ENCODE measurements at places on chromosomes 12 and 14. TPM values are rescaled to one million over a fixed set of nuclear protein-coding genes. Genes with fewer than 3 reads are reported as not detected.

PLCZ1 gene
- polyA plus RNA-seq, result 0.09 TPM

LMNTD1 gene
- 0.12 TPM for polyA plus RNA-seq

CLEC2B gene
- 7.4 TPM for polyA plus RNA-seq

CD69 gene
- 7.1 TPM for polyA plus RNA-seq

CLEC1B gene
- 0.09 TPM for polyA plus RNA-seq

DNA sequence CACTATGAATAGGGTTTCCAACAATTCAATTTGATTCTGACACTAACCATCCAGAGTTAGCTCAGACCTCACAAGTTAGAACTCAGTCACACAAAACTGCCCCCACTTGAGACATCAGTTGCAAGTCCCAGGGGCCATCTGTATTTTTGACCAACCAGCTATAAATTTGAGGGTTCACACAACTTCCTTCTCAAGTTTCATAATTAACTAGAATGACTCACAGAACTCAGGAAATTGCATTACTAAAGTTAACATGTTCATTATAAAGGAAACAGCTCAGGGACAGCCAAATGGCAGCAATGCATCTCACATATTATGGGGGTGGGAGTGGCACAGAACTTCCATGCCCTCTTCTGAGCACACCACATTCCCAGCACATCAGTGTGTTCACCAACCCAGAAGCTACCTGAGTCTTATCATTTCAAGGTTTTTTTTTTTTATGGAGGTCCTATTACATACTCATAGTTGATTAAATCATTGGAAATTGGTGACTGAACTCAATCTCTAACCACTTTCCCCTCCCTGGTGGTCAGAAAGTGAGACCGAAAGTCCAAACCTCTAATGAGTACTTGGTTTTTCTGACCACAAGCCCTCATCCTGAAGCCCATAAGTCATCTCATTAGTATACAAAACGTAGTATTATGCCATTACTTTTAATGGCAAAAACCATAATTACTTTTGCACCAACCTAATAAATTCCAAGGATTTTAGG is 1721.5 kb upstream of the SEL1L start:
- H3K27me3 ChIP-seq, result no peaks in the 10 kb centered on the region
- H3K4me3 ChIP-seq, result no peak overlapping the region
- no peak for DNase-seq
- no peaks in the 10 kb centered on the region for H3K36me3 ChIP-seq

DNA sequence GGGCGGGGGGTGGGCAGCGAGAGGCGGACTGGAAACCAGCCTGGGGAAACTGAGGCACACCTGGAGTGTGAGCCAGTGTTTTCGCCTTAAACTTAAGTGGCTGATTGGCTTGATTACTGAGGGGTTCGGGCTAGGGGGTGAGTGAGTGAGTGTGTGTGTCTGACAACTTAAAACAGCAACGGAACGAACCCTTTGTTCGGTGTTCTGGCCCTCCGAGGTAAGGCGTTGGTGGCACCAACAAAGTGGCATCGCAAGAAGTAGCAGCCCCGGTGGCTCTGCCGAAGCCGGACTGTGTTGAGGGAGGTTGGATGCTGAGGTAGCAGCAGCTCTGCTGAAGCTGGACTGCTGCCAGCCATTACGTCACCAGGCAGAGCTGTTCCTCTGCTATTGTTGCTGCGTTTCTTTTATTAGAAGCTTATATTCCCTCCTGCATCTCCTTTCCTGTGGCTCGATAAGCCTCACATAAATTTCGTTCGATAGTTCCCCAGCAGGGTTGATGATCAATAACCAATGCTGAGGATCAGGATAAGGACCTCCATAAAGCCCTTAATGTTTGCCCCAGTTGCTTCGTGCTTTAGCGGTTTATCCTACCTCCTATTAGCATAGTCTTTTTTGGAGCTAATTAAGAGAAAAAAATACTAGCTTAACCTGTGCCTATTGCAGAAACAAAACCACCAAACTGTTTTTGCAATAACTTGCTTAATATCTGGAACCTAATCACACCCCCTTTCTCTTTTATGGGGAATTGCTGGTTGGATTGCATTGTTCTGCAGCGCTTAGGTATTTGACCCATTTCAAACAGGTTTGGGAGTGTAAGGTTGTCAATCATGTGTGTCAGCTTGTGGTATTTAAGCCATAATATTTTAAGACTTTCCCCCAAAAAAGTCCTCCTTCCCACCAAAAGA is 1.3 kb downstream of the GPR137C start:
- H3K27ac ChIP-seq, result peak overlapping the region; percentile 23
- peak overlapping the region; percentile 75 for H3K4me3 ChIP-seq
- H3K36me3 ChIP-seq, result no peaks in the 10 kb centered on the region
- H3K4me1 ChIP-seq, result no peaks in the 10 kb centered on the region

DNA sequence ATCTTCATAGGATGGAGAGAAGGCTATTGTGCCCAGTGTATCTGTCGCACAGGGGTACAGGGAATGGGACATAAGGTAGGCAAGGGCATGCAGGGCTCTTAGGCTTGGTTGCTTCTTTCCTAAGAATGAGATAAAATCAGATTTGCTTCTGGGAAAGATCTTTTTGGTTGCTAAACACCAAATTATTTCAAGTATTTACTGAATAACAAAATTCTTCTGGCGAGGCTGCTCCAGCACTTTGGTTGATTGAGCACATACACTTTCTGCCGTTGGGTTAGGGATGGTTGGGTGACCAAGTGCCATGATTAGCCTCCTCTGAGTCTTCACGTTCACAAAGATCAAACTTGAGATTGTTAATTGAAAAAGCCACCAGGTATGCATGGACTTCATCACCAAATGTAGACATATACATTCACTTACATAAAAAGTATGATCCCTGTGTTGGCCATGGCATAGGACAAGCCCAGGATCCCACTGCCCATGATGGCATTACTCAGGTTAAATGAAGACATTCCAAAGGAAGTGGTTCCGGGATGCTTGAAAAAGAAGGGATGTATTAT is 38.2 kb downstream of the SLC38A4 start:
- H3K27ac ChIP-seq, result no peak overlapping the region
- no peaks in the 10 kb centered on the region for H3K27me3 ChIP-seq
- H3K4me3 ChIP-seq, result no peak overlapping the region
- H3K36me3 ChIP-seq, result no peaks in the 10 kb centered on the region

DNA sequence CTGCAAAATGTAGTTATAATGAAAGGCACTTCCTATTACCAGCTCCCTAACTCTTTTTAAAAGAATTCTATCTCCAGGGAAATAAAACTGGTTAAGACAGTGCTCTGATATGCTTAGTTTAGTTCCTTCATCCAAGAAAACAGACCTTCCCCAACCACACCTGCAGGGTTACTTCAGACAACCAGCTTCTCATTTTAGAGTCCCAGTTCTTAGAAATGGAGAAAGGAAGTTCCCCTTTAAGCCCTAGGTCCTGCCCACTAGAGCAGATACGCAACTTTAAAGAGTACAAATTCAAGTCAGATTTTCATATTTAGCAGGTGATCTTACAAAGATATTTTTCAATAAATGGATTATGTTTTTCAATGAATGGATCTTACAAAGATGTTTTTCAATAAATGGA is 4.4 kb upstream of the WSB2 start:
- H3K4me1 ChIP-seq, result peaks cover 5% of the 10 kb centered on the region
- no peak for DNase-seq
- no peak overlapping the region for H3K27ac ChIP-seq
- no peaks in the 10 kb centered on the region for H3K27me3 ChIP-seq
- H3K4me3 ChIP-seq, result no peak overlapping the region

- no peaks in the 10 kb centered on the region for H3K4me1 ChIP-seq
- no peak overlapping the region for H3K4me3 ChIP-seq
- H3K27me3 ChIP-seq, result no peaks in the 10 kb centered on the region
- no peaks in the 10 kb centered on the region for H3K36me3 ChIP-seq
Observed at GRCh38 chr12:94042321-94042720, 106.1 kb upstream of the PLXNC1 start.

- no peaks in the 10 kb centered on the region for H3K36me3 ChIP-seq
- no peaks in the 10 kb centered on the region for H3K27me3 ChIP-seq
- no peaks in the 10 kb centered on the region for H3K4me1 ChIP-seq
- no peak for DNase-seq
- H3K27ac ChIP-seq, result no peak overlapping the region
Observed at GRCh38 chr14:79749065-79749464, 462.2 kb downstream of the DIO2 start.

GRCh38 chr14:101474563-101475455 is 86.5 kb upstream of the DIO3 start:
- no peak overlapping the region for H3K27ac ChIP-seq
- H3K36me3 ChIP-seq, result no peaks in the 10 kb centered on the region
- no peaks in the 10 kb centered on the region for H3K4me1 ChIP-seq
- H3K27me3 ChIP-seq, result no peaks in the 10 kb centered on the region
- DNase-seq, result peak; percentile 31
- no peak overlapping the region for H3K4me3 ChIP-seq

- H3K4me1 ChIP-seq, result peaks cover 5% of the 10 kb centered on the region
- no peak overlapping the region for H3K4me3 ChIP-seq
- DNase-seq, result peak; percentile 5
Observed at GRCh38 chr12:75666939-75667334, 155.5 kb upstream of the KRR1 start.

Data from small intestine (tissue), 16 donors.